ENCODE measurements at places on chromosomes 5 and 9.

DNA sequence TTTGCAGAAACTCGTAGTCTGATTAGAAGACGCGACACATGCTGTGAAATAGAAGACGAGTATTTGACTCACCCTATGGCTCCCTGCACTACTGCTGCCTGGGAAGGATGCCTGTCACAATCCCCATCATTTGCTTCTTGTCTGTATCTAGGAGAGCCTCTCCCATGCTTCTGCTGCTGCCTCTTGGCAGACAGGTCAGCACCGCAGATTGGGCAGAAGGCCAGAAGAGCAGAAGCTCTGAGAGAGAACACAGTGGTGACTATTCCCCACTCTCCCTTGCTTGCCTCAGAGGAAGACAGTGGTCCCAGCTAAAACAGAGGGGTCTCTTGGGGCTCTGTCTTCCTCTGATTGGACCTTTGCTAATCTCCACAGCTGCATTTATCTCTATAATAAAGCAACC, 84.0 kb upstream of the SMIM32 start:
- H3K4me1 ChIP-seq = no peaks in the 10 kb centered on the region
- no peak for DNase-seq
- no peaks in the 10 kb centered on the region for H3K36me3 ChIP-seq
- no peak overlapping the region for H3K4me3 ChIP-seq

DNA sequence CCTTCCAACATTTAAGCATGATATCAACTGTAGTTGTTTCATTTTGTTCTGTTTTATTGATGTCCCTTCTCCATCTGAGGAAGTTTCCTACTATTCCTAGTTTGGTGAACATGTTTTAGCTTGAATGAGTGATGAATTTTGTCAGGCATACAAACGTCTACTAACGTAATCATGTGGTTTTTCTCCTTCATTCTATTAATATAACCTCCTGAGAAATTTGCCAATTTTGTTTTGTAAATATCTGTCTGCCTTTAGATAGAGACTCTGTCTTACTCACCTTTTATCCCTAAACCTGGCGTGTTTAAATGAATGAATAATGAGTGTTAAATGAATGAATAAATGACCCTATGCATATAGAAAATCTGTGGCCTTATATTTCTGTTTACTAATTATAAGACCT, 26.5 kb upstream of the NREP start:
- H3K27ac ChIP-seq = no peak overlapping the region
- H3K27me3 ChIP-seq = no peaks in the 10 kb centered on the region
- DNase-seq = no peak
- no peaks in the 10 kb centered on the region for H3K36me3 ChIP-seq

DNA sequence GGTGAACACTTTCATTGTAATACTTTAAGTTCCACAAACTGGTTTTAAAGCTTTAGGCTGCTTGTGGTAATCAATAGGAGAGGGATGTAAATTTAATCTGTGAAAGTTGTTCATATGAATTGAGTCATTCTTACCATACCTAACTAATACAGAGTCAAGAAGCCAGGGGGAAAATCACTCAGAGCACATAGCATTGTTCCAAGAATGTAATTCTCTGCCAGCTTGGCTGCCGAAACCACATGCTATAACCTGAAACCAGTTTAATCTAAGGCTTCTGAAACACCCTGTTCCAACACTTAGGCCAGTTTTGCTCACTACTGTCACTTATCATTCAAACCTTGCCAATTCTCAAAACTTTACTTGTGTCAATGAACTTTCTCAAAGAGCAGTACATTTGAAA, 528.8 kb upstream of the GRAMD2B start:
- H3K36me3 ChIP-seq = no peaks in the 10 kb centered on the region
- H3K27ac ChIP-seq = no peak overlapping the region
- H3K4me3 ChIP-seq = no peak overlapping the region
- H3K27me3 ChIP-seq = no peaks in the 10 kb centered on the region
- DNase-seq = no peak

GRCh38 chr5:93359960-93360305, 221.1 kb downstream of the NR2F1-AS1 start:
- no peaks in the 10 kb centered on the region for H3K27me3 ChIP-seq
- H3K36me3 ChIP-seq = no peaks in the 10 kb centered on the region
- H3K27ac ChIP-seq = no peak overlapping the region
- no peak for DNase-seq
- H3K4me1 ChIP-seq = no peaks in the 10 kb centered on the region
- no peak overlapping the region for H3K4me3 ChIP-seq

DNA sequence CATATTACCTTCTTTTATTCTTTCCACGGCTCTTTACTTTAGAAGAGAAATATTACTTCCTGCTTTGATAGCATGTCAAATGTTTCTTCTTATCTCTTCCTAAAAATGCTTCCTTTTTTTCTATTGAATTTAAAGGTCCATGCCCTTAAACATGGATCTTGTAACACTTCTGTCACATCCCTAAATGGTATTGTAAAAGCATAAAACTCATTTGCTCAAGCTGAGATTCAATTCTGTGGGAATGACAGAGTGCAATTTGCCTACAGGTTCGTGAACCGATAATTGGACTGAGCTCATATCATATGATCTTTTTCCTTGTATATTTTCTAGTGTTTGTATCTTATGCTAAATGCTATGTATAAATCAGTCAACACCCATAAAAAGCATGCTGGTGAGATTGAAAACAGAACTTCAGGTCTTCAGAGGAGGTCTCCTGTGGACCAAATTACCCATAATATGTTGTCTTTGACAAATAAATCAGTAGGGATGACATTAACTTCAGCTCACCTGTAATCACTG, 429.3 kb downstream of the TMEM232 start:
- H3K4me1 ChIP-seq = no peaks in the 10 kb centered on the region
- H3K27me3 ChIP-seq = no peaks in the 10 kb centered on the region
- DNase-seq = no peak
- no peak overlapping the region for H3K4me3 ChIP-seq
- H3K36me3 ChIP-seq = no peaks in the 10 kb centered on the region

DNA sequence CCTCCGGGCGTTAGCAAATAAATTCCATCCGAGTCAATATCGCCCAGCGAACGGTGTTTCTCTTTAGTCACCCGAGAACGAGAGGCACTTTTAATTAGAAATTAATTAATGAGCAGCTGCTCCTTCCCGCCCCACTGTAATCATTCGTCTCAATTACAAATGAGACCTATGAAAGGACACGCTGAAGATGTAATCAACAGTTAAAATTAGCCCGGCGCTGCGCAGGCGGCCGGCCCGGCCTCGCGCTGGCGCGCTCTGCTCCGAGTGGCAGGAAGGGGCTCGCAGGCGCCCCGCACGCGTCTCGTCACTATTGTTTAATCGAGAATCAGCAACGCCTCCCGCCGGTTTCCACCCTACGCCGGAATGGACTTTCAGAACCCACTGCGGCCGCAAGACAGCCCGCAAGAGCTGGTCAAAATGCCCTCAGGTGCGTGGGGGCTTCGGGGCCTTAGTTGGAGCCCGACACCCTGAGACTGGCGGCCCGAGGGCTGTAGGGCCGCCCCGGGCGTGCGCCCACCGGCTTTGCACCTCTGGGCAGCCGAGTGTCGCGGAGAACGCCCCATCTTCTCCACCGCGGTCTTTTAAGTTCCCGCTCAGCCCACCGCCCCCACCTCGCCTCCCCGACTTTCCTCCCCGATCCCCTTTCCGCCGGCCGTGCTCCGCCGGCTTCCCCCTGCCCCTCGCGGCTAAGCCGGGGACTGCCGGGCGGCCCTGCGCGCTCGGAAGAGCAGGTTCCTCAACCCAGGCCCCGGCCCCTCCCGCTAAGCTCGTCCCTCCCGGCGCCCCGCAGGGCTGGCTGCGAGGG, 597 bp upstream of the IRX4 start:
- H3K27me3 ChIP-seq = peaks cover 35% of the 10 kb centered on the region
- no peak for DNase-seq
- no peaks in the 10 kb centered on the region for H3K36me3 ChIP-seq
- no peaks in the 10 kb centered on the region for H3K4me1 ChIP-seq
- H3K27ac ChIP-seq = no peak overlapping the region

Data from CD14-positive monocyte (primary cell).